Foreskin keratinocyte (primary cell): ENCODE measurements at places on chromosomes 3 and 15. TPM values are rescaled to one million over a fixed set of nuclear protein-coding genes. Genes with fewer than 3 reads are reported as not detected.

IL17RD gene
- polyA plus RNA-seq = 0.39 and 0.56 TPM in 2 replicates

SMAD6 gene
- 0.02 and 0.03 TPM in 2 replicates for polyA plus RNA-seq

CLDN16 gene
- not detected in 2 replicates for polyA plus RNA-seq

PSTPIP1 gene
- polyA plus RNA-seq = 5.4 and 7.0 TPM in 2 replicates

CCRL2 gene
- not detected in 2 replicates for polyA plus RNA-seq

PRRT3 gene
- 1.3 and 1.4 TPM in 2 replicates for polyA plus RNA-seq

SAMMSON gene
- not detected in 2 replicates for polyA plus RNA-seq

TRNT1 gene
- polyA plus RNA-seq = 8.0 and 9.0 TPM in 2 replicates

KIF9 gene
- 9.7 TPM in 2 replicates for polyA plus RNA-seq

IGSF11 gene
- polyA plus RNA-seq = not detected in 2 replicates

PARP15 gene
- polyA plus RNA-seq = 0.09 and 0.11 TPM in 2 replicates

MUC4 gene
- not detected in 2 replicates for polyA plus RNA-seq

LEKR1 gene
- polyA plus RNA-seq = 0.03 and 0.27 TPM in 2 replicates

HEG1 gene
- 2.2 and 3.3 TPM in 2 replicates for polyA plus RNA-seq

BCL6 gene
- polyA plus RNA-seq = 1.9 and 2.3 TPM in 2 replicates

FANCD2OS gene
- polyA plus RNA-seq = not detected in 2 replicates

SPTBN5 gene
- 0.35 and 1.1 TPM in 2 replicates for polyA plus RNA-seq

CFAP44 gene
- 0.35 and 0.41 TPM in 2 replicates for polyA plus RNA-seq

LOXL1 gene
- 9.7 and 14.9 TPM in 2 replicates for polyA plus RNA-seq

COL8A1 gene
- polyA plus RNA-seq = 8.2 and 63.6 TPM in 2 replicates

C15orf39 gene
- 15.2 and 19.7 TPM in 2 replicates for polyA plus RNA-seq

GOLGA8G gene
- polyA plus RNA-seq = not detected in 2 replicates

SLCO2A1 gene
- polyA plus RNA-seq = 0.14 and 0.41 TPM in 2 replicates

SERINC4 gene
- polyA plus RNA-seq = 0.06 and 0.08 TPM in 2 replicates

RASL12 gene
- polyA plus RNA-seq = not detected in 2 replicates

SKOR1 gene
- polyA plus RNA-seq = 0.01 TPM in 1 of 2 replicates, not detected in the other

PLA2G4E gene
- 0.04 TPM in 2 replicates for polyA plus RNA-seq

SEMA5B gene
- not detected in 2 replicates for polyA plus RNA-seq

SST gene
- not detected in 2 replicates for polyA plus RNA-seq

PTPRG gene
- 2.0 and 2.3 TPM in 2 replicates for polyA plus RNA-seq

RLBP1 gene
- polyA plus RNA-seq = not detected in 2 replicates

DUSP7 gene
- 107 and 117 TPM in 2 replicates for polyA plus RNA-seq

IQCF5 gene
- not detected in 2 replicates for polyA plus RNA-seq

CASR gene
- not detected in 2 replicates for polyA plus RNA-seq

CCR3 gene
- polyA plus RNA-seq = not detected in 2 replicates

TM4SF18 gene
- polyA plus RNA-seq = not detected in 2 replicates

SLC2A2 gene
- polyA plus RNA-seq = not detected in 2 replicates

AADACL2 gene
- 0.04 TPM in 1 of 2 replicates, not detected in the other for polyA plus RNA-seq
